Left renal cortex interstitium (tissue), 4 donors: ENCODE measurements at places on chromosomes 4 and X. TPM values are rescaled to one million over a fixed set of nuclear protein-coding genes. Genes with fewer than 3 reads are reported as not detected.

Gene DRD5
- polyA plus RNA-seq, result 0.68 TPM

Gene MAGEB1
- not detected for polyA plus RNA-seq

Gene ENPP6
- polyA plus RNA-seq, result 8.9 TPM

Gene UGT2B11
- polyA plus RNA-seq, result 2.4 TPM

Gene HEPH
- polyA plus RNA-seq, result 61.9 TPM

- no peak for DNase-seq
Measured at GRCh38 chr4:168857009-168857408, 153.0 kb downstream of the CBR4 start.

GRCh38 chr4:146261041-146261440 lies 46.7 kb downstream of the REELD1 start:
- no peak for DNase-seq

GRCh38 chrX:133546441-133546840 lies 131.2 kb upstream of the GPC4 start:
- DNase-seq, result no peak

DNA sequence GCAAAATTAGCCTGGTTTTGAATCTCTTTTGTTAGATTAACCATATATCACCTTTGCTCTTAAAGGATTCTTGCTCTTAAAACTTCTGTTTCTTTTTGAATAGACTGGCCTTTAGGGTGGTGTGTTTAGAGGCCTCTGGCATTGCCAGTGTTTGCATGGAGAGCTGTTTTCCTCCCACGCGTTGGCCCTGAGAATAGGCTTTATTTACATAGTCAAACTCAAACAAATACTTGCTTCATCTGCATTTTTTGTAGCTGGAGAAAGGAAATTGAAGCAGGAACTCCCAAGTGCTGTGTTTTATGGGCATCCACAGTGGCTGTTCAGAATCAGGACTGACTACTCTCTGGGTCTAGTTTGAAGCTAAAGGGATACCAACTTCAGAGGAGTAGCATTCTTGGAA lies 2.7 kb downstream of the SHROOM2 start:
- DNase-seq, result no peak

DNA sequence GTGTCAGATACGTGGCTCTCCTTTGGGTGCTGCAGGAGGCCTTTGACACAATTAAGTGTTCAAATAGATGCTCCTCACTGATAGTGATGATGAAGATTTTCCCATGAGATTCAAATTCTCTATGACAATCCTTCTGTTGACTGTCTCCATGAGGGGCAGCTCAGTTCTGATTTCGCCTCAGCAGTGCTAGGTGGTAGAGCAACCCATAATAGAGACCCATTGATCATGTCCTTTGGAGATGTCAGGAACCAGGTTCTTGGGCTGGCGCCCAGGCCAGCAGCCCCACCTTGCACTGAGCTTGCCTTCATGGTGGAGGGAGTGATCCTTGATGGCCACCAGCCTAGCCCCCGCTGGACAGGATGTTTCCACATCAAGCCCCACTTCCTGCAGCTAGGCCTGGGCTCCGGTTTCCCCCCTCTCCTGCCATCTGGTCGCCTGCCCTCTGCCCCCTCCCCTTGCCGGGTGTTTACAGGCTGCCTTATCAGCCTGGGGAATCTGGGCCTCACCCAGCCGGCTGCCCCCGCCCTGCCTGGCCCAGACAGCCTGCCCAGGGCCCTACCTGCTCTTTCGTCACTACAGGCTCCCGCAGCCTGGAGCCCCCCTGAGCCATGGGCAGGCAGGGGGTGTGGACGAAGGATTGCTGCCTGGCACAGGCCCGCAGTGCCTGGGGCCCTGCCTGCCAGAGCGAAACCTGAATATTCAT lies 12.6 kb downstream of the ELF4 start:
- no peak for DNase-seq

DNA sequence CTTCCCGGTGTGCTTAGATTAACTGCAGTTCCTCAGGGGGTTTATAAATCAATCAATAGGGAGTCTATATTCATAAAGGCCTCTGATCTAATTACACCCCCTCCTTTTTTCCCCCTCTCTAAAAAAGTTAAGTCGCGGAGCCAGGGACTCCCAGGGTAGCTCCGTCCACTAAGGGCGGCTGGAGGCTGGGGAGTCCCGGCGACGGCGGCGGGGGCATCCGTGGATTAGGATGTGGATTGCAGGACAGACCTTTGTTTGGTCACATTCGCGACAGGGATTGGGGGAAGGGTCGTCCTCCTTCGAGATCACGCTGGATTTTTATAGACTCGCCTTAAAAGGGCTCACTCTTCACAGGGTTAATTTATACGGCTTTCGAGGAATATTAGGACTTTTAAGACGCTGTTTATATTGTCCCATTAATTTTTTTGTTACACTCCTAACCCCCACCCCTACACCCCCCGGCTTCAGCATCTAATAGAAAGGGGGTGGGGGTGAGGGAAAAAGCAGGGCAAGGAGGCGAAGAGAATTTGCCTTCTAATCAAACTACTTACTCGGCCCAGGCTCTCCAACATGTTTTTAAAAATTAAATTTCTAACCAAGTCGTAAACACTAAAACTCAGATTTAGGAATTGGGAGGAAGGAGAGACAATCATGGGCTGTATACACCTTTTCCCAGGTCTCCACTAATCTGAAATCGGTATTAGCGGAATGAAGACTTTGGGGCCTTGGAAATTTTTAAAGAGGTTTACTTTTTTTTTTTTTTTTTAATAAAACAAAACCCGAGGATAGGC lies 8.5 kb downstream of the PITX2 start:
- no peak for DNase-seq

GRCh38 chr4:128512161-128512560 lies 224.5 kb upstream of the PGRMC2 start:
- DNase-seq, result no peak

GRCh38 chr4:1978226-1978625 lies 30.5 kb downstream of the NELFA start:
- no peak for DNase-seq

- no peak for DNase-seq
Measured at GRCh38 chr4:184695178-184695896, 38.6 kb downstream of the CENPU start.

GRCh38 chrX:21943460-21944135 lies 3.1 kb downstream of the SMS start:
- DNase-seq, result no peak

- DNase-seq, result no peak
Measured at GRCh38 chrX:38142610-38143009, 78.1 kb downstream of the SRPX start.
